ENCODE measurements at places on chromosomes 16 and 17. TPM values are rescaled to one million over a fixed set of nuclear protein-coding genes. Genes with fewer than 3 reads are reported as not detected.

DNA sequence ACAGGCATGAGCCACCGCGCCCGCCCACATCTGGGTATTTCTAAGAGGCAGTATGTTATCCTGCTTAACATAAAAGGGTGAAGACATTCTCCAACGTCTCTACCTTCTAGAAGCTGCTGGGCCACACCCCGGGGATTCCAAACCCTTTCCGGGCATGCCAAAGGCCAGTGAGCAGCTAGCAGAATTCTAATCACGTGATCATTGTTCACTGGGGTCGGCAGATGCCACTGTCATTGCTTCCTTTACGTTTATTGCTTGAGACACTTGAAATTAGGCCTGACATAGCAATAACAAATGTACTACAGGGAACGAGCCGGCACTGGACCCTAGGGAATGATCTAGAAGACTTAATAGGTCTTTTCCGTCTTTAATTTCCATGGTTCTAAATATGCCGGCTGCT lies 141.2 kb upstream of the ZFHX3 start:
- DNase-seq = no peak

- DNase-seq = no peak
Observed at GRCh38 chr16:22419908-22420307, 45.5 kb upstream of the CDR2 start.

GRCh38 chr16:89596957-89597649 lies 16.3 kb upstream of the DPEP1 start:
- no peak for DNase-seq

GRCh38 chr16:27025581-27025980 lies 41.1 kb upstream of the C16orf82 start:
- no peak for DNase-seq

Gene CACNG4
- total RNA-seq = not detected

Gene OTOP2
- total RNA-seq = not detected

Gene CCL14
- not detected for total RNA-seq

Data from hematopoietic multipotent progenitor cell (in vitro differentiated cells).